Stomach (tissue), 19 donors: ENCODE measurements at places on chromosomes 4 and X. TPM values are rescaled to one million over a fixed set of nuclear protein-coding genes. Genes with fewer than 3 reads are reported as not detected.

The TSPAN6 gene
- total RNA-seq, result 27.2 TPM

The CTAG1A gene
- total RNA-seq, result not detected

The PDE6B gene
- not detected for total RNA-seq

DNA sequence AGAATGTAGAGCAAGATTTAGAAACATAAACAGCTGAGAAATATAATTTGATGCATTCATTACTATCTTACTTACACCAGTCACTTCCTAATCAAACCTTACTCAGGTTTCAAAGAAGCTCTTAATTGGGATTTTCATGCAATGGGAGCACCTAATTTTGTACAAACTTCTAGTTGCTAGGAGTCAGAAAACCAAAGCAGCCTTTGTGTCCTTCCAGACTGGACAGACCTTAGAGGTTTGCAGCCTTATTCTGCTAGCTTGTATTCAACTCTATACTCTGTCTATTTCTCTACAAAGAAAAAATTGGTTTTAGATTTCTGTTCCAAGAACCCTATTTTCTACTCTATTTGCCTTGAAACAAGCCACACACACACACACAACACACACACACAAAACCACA, 19.4 kb downstream of the GABRA2 start:
- DNase-seq, result no peak

GRCh38 chr4:114187592-114187991, 208.1 kb upstream of the ARSJ start:
- DNase-seq, result no peak

GRCh38 chr4:159010100-159010499, 92.8 kb upstream of the RAPGEF2 start:
- DNase-seq, result no peak

- DNase-seq, result no peak
These were observed 634.8 kb upstream of the MAGEB2 start for GRCh38 chrX:29580560-29580959.

DNA sequence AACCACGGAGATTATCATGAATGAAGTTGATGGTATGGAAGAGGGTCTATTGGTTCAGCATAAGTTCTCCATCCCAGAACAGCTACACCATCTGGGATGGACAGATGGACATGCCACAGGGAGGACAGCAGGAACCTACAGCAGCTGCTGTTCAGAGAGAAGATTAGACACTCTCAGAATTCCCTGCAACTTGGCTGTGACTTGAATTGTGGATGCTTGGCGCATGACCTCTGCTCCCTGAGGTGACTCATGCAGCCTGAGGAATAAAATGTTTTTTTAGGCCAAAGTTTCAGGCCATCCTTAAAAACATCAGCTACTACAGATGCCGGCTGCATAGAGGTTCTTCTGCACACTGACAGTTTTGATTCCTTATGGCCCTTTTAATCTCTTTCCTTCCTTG, 97.3 kb downstream of the RS1 start:
- DNase-seq, result no peak

DNA sequence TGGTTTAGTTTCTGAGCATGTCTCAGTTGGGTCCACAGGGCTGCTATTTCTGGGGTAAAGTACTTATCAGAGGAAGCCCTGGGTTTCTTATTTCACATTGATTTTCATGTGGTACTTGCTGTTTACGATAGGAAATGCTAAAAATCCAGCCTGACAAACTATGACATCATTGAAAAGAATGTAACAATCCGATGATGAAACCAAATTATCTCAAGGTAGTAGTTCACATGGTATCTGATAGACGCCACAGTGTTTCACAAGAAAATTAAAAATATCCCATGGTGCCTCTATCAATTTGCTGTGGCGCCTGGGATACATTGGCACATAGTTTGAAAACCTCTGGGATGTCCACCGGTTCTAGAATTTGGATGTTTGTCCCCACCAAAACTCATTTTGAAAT, 418.9 kb upstream of the RPS6KA3 start:
- no peak for DNase-seq

GRCh38 chr4:2961811-2962441, 1.3 kb downstream of the NOP14 start:
- no peak for DNase-seq

- DNase-seq, result no peak
These were observed 239.6 kb upstream of the VEGFC start for GRCh38 chr4:177032341-177032740.
